ENCODE measurements at places on chromosomes 3 and 15.

- DNase-seq: peak; percentile 17
Observed at GRCh38 chr3:119145500-119146167, at the start of gene TEX55. Gene TEX55 (plus strand): TSS chr3:119146165. CDS start chr3:119146190, 25 bp downstream.

- DNase-seq: no peak
Observed at GRCh38 chr3:187027531-187028278, 97.4 kb downstream of the ST6GAL1 start.

GRCh38 chr15:47139965-47140364 lies 577.3 kb upstream of the SEMA6D start:
- DNase-seq: no peak

GRCh38 chr3:22893101-22893500 lies 310.0 kb upstream of the UBE2E2 start:
- DNase-seq: no peak

DNA sequence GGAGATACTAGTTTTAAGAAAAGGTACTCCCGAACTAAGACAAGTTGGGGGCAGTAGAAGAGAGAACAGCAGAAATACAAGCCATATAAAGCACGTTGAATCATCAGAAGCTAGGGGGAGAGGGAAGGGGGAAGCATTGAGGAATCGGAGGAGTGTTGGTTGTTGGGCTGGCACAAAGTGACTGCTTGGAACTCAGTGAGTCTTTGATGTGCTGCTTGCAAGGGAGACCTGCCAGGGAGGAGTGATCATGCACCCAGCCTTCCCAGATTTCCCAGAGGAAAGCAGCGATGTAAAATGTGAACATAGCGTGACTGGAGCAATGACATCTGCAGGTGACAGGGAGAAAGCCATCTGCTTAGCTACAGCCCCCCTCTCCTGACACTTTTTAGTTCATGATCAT lies 192.4 kb upstream of the IL12A start:
- no peak for DNase-seq

- DNase-seq: no peak
Observed at GRCh38 chr15:28128031-28128430, 28.9 kb upstream of the OCA2 start.

Data from germinal center (tissue), 1 donor.